ENCODE measurements at places on chromosomes 2 and 18.

- peak; percentile 27 for DNase-seq
Observed at GRCh38 chr2:23199115-23199918, 185.7 kb upstream of the KLHL29 start.

DNA sequence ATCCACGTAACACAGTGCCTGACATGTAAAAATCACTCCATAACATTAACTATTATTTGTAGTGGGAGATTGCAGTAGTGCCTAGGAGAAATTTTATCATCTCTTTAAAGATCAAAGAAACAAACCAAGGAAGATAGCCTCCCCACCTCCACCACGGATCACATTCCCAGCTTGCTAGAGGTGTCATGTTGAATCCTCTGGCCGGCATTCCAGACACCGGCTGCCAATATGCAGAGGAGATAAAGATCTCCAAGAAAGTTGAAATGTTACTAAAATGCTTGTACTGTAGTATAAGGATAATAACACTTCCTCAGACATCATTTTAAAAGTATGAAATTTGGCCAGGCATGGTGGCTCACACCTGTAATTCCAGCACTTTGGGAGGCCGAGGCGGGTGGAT lies 6.1 kb upstream of the ATG16L1 start:
- DNase-seq = no peak

DNA sequence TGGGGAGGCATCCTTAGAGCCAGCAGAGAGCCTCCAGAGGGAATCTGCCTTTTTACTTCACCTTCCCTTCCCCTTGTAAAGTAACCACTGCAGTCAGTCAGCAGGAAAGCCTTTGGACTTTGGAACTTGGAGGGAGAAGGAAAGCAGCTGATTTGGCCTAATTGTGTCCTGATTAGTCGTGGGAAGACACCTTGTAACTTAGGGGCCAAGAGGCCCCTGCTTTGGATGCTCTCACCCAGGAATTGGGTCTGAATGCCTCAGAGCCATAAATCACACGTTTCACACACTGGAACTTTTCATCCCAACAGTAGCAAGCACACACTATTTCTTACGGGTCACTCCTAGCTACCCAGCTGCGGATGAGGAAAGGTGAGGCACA lies 81.0 kb upstream of the PPM1B start:
- DNase-seq = no peak

- no peak for DNase-seq
Observed at GRCh38 chr2:88024509-88024908, 8.2 kb upstream of the RNU2-63P start.

DNA sequence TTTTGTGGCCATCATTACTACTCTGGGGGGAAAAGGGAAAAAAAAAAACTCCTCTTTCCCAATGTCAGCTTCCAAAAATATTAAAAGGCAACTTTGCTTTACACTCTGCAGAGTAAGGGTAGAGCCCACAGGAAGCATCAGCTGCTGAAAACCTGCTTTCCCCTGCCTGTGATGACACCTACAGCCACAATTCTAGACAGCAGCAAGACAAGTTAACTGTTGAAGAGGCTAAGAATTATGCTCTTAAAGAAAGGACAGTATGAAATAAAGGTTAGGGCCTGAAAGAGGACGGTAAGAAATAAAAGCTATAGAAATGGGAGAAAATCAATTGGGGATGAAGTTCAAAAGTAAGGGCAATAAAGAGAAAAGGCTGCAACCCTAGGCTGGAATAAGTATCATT lies 3.0 kb downstream of the PDE11A start:
- DNase-seq = peak; percentile 25

Measured in Caki2 (cell line).